ENCODE measurements at places on chromosomes 12 and 14.

DNA sequence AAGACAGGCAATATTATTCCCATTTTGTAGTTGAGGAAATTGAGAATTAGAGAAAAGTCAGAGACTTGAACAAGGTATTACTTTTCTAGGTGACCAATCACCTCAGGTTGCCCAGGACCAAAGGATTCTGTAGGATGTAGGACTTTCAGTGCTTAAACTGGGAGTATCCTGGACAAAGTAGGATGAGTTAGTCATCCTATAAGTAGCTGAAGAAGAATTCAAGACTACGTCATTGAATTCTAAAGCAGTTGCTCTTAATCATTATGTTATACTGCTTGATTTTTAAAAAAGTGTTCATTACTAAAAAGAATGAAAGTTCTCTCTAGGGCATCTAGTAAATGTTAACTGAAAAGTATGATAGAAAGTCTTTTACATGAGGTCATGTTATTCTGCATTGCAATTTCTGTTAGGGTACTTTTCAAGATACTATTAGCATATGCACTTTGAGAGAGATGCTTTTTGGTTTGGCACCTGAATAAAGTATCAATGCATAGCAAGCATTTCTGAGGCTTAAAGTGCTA, 101.7 kb downstream of the RTN1 start:
- no peak for DNase-seq

GRCh38 chr12:116476227-116476822, 82.9 kb upstream of the MAP1LC3B2 start:
- no peak for DNase-seq

GRCh38 chr14:53161758-53162435, 8.8 kb upstream of the DDHD1 start:
- DNase-seq: no peak

DNA sequence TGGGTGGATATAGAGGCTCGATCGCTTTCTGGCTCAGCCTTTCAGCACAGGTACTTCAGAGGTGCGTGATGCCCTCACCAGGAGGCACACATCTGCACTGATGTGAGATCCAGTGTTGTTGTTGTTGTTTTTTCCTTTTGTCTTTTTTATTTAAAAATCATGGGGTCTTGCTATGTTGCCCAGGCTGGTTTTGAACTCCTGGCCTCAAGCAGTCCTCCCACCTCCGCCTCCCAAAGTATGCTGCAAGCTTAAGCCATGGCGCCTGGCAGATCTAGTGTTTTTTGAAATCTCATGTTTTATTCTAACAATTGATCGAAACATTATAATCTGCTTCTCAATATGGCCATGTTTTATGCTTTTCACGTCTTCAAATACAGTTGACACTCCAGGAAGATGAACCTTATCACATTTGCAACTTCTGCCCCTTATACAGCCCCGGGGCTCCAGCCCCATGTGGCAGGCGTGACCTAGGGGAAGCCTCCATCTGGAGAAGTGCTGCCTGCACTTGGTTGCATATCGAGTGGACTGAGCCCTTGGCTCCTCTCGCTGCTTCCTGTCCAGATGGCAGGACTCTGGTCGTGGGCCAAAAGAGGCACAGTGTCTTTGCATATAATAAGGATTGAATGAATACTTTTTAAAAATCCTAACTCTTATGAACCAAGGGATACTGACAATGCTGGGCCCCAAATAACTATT, 71.7 kb downstream of the TRAF3 start:
- no peak for DNase-seq

GRCh38 chr12:19198272-19198671, 68.7 kb downstream of the PLEKHA5 start:
- no peak for DNase-seq

- DNase-seq: no peak
These were observed 24.2 kb downstream of the RPH3A start for GRCh38 chr12:112815589-112816321.

GRCh38 chr12:50282721-50283228, 545 bp downstream of the LIMA1 start:
- no peak for DNase-seq

GRCh38 chr14:60233251-60233650, 15.8 kb upstream of the PPM1A start:
- DNase-seq: no peak

- DNase-seq: no peak
These were observed 1012.0 kb downstream of the FLRT2 start for GRCh38 chr14:86541972-86542371.

DNA sequence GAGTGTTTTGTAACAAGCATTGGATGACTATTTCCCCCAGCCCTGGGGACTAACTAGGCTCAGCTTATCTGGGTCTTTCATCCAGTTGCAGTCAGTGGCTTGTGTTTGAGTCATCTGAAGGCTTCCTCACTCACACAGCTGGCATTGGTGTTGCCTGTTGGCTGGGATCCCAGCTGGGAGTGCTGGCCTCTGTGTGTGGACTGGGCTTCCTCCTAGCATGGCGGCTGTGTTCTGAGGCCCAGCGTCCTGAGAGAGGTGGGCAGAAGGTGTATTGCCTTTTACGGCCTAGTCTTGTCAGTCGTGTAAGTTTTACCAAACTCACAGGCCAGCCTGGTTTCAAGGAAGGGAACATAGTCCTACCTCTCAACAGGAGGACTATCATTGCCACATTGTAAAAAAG, 28.3 kb upstream of the PPP2R5C start:
- DNase-seq: no peak

GRCh38 chr14:35297706-35298105, 5.5 kb downstream of the PSMA6 start:
- no peak for DNase-seq
